ENCODE measurements at places on chromosomes 3 and 15. TPM values are rescaled to one million over a fixed set of nuclear protein-coding genes. Genes with fewer than 3 reads are reported as not detected.

The APEH gene
- total RNA-seq = 82.7 TPM

The SPATA12 gene
- not detected for total RNA-seq

The EFCAB12 gene
- total RNA-seq = 1.0 TPM

The PDZRN3 gene
- total RNA-seq = not detected

The GOLGA6B gene
- total RNA-seq = not detected

The MRAS gene
- 0.19 TPM for total RNA-seq
